Cardiac atrium fibroblast (primary cell): ENCODE measurements at places on chromosomes 1 and 21. TPM values are rescaled to one million over a fixed set of nuclear protein-coding genes. Genes with fewer than 3 reads are reported as not detected.

The ATP1A4 gene
- not detected in 2 replicates for total RNA-seq

The MSH4 gene
- total RNA-seq: under 0.01 TPM in 2 replicates

The MAP10 gene
- total RNA-seq: 1.3 and 1.6 TPM in 2 replicates

The LGR6 gene
- not detected in 2 replicates for total RNA-seq

The CD5L gene
- not detected in 2 replicates for total RNA-seq

The FBXO2 gene
- not detected in 2 replicates for total RNA-seq

The CYP2J2 gene
- not detected in 2 replicates for total RNA-seq

The PERM1 gene
- not detected in 2 replicates for total RNA-seq

The KLHL17 gene
- total RNA-seq: 8.1 and 8.5 TPM in 2 replicates

The ITLN1 gene
- 0.65 and 1.8 TPM in 2 replicates for total RNA-seq

The ERG gene
- 1.1 and 7.8 TPM in 2 replicates for total RNA-seq

The ROR1 gene
- total RNA-seq: 35.4 and 36.0 TPM in 2 replicates

The HMGCL gene
- total RNA-seq: 29.4 and 31.8 TPM in 2 replicates

The FAAH gene
- total RNA-seq: 0.54 and 3.4 TPM in 2 replicates
